GM20000 (cell line): ENCODE measurements at places on chromosomes 16 and 17.

DNA sequence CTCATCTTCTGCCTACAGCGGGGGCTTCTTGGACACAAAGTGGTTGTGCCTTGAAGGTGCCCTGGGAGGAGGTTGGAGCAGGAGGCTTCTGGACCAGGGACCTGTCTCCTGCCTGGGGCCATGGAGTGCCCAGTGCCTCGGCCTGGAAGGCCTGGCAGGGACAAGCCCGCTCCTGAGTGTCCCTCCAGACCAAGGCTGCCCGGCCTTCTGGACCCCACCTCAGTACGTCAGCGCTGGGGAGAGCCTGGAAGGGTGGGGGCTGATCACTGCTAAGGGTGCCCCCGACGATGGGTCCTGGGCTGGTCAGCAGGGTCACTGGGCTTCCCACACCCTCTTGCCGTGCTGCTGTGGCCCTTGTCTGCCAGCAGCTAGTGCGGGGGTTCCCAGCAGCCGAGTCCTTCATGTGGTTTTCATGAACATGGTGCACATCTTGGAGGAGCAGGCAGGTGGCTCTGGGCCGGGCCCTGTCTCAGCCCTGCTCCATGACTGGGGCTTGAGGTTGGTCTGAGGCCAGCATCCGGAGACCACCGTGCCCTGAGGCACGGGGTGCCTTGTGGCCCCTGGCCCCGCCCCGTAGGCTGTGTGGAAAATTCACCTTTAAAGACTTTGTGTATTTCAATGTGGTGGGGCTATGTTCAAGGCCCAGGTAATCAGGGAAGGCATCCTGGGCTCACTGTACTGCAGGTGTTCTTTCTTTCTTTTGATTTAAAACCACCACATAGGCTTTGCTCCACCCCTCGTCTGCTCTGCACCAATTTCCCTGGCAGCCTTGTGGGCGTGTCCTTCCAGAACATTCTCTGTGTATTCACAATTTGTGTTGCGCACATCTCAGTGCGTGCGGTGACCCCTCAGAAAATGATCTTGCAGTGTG is 22.4 kb downstream of the MGRN1 start:
- no peak for DNase-seq

- peak; percentile 97 for DNase-seq
These were observed at the start of gene DNAJA2 for GRCh38 chr16:46973207-46973995. DNAJA2 (minus strand) TSS chr16:46973674; CDS start chr16:46973572, 102 bp downstream.

- DNase-seq = no peak
These were observed 22.4 kb upstream of the MEOX1 start for GRCh38 chr17:43683928-43684653.

DNA sequence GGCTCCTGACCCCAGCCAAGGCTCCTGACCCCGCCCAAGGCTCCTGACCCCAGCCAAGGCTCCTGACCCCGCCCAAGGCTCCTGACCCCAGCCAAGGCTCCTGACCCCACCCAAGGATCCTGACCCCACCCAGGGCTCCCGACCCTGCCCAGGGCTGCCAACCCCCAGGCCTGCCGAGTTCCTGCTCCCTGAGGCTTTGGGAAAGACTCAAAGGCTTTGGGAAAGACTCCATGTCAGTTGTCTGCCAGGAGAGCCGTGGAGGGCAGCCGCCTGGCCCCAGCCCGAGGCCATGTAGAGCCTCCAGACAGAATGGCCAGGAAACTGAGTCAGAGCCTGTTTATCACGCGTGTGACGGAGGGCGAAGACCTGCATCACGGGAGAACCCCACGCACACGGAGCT is 21.1 kb downstream of the CBFA2T3 start:
- DNase-seq = no peak

- DNase-seq = no peak
These were observed 862 bp upstream of the GDE1 start for GRCh38 chr16:19522760-19523159.

DNA sequence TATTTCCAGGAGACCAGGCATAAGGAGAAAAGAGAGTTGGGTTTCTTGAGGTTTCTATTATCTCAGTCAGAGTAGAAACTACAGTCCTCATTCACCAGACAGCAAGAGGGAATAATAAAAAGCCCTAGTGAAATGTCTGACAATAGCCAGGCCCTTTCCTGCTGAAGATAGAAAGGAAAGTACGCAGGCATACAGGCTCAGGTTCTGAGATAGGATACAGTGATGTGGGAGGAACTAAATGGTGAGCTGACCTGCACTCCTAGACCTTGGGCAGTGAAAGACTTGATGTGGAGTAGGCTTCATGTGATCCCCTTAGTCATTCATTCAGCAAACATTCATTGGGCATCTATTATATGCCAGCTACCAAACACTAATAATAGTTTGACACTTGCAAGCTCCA is 14.9 kb downstream of the ZNF821 start:
- DNase-seq = no peak
